ENCODE measurements at places on chromosomes 7 and 10.

- DNase-seq = no peak
Observed at GRCh38 chr7:155209478-155210319, 88.0 kb upstream of the INSIG1 start.

- no peak for DNase-seq
Observed at GRCh38 chr10:77647543-77648293, 10.1 kb upstream of the KCNMA1 start.

- no peak for DNase-seq
Observed at GRCh38 chr10:96244354-96244753, 27.0 kb downstream of the BLNK start.

DNA sequence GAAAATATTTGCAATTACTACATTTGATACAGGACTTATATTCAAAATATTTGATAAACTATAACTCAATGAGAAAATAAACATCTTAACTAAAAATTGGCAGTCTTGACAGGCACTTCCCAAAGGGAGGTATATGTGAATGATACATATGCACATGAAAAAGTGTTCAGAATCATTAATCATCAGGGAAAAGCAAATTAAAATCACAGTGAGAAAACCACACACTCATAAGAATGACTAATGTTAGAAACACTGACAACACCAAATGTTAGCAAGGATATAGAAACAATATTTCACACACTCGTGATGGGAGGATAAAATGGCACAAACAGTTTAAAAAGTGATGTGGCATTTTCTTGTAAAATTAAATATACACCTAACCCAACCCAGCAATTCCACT is 4.1 kb upstream of the VPS26A start:
- no peak for DNase-seq

DNA sequence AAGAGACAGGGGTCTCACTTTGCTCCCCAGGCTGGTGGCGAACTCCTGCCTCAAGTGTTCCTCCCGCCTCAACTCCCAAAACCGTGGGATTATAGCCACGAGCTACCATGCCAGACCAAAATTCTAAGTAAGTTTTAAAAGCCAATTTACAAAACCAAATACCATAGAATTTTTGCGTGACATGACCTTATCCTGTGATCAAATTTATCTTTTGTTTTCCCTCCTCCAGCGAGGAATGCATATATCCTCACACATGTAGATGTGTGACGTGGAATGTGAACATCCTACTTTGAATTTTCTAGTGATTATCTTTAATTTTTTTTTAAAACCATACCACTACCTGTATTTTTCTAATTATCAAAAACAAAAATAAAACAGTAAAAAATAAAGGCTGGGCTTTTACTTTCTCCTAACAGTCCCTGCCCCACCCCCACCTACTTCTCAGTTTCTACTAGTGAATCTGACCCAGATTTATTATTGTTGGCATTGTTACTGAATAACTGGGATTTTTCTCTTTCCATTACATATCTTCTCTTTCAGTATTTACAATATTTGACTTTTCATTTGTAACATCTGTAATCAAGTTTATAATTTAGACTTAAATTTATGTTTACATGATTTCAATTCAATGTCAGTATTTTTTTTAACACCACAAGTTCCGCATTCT is 26.0 kb downstream of the CYTH3 start:
- no peak for DNase-seq

DNA sequence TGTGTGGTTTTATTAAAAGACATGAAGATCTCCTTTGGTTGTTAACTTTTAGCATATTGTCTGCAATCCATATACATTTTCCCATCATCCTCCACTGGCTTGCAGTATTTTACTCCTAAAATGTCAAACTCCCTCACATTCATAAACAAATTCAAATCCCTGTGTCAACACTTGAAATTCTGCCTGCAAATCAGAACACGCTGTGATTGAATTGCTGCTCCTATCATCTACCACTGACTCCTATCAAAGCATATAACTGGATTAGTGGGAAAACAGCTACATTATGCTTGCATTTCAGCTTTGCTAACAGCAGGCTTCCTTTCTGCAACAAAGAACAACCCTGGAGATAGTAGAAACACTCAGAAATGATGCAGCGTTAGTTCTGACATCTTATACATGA is 281.8 kb upstream of the HGF start:
- no peak for DNase-seq

DNA sequence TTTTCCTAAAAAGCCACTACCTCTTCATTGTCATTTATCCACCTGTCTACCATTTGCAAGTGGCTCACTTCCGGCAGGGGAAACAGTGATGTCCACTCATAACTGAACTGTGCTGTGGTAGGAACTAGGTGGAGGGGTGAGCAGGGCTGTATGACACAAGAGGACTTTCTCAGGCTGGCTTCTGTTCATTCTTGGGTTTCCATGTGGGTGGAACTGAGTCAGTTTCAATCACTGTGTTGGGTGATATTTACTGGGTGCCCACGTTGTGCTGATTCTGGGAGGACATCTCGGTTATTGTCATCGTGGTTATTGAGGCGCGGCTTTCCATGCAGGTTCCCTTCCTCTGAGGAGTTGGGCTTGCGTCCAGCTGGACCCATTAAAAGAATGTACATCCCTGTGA is 38.8 kb downstream of the RAMP3 start:
- no peak for DNase-seq

DNA sequence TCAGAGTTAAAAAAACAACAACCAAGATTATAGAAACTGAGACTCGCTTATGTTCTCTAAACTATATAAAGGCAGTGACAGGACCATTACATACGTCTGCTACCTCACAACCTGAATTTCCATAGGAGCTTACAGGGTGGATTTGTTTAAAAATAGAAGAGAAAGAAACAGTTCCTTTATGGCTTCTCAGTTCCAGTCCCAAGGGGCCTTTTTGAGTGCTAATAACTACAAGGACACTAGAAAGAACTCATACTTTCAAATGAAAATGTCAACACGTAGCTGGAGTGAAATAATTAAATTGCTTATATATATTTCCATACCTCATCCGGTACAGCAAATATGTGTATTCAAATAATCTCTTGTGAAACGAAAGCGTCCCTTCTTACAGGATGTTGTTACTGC is 19.7 kb downstream of the TSPAN12 start:
- no peak for DNase-seq

DNA sequence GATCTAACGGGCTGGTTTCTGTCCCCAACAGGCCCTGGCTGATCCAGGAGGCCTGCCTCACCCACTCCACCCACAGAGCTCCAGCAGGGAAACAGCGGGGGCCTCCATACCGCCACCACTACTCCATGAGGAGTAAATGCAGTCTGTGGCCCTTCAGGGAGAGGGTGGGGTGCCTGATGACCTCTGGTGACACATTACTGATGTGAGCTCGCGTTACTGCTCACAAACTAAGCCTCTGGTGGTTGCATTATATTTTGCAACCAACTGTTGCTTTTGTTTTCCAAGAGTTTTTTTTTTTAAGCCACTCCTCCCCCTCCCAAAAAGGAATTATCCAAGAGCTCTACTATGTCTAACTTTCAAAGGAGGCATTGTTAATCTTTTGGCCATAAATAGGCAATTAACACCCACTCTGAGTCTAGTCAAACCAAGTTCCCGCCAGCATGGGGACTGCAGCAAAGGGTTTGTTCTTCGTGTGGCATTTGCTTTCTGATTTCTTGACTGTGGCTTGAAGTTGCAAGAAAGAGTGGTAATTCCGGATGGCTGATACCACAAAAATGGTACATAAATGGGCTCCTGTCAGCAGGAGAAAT is 72.6 kb downstream of the FAM53B start:
- DNase-seq = no peak

GRCh38 chr10:93280699-93281366 is 201.3 kb downstream of the MYOF start:
- no peak for DNase-seq

DNA sequence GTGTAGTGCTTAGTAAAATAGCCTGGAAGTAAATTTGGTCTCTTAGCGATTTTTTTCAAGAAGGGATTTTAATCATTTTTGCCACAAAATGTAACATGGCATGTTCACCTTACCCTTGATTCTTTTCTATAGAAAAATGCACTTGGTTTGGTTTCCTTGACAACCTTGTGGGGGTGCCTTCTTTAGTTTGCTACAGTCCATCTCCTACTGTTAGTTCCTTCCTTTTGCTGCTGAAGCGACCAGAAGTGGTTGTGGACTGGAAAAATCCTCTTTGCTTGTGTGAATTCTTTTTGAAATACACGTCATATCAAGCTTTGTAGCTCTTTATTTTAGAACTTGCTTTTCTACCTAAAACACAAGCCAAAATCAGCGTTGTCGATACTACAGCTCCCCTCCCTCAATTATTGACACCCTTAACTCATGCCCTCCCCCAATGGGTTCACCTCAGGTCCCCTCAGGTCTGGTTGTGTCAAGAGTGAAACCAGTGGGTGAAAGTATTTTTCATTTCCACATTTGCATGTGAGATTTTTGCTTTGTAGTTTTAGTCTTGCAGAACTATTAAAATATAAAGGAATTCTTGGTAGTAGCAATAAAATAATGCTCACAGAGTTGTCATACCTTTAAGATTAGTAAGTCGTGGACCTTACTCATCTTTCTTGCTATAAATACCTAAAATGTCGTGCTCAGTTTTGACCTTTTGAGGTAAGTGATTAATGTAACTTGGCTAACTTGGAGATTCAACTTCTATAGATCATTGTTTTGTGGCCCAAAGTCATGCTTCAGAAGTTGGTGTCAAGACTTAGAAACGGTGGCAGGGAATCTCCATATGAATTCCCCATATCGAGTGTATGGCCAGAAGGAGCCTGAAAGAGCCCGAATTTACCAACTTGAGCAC is 1.5 kb downstream of the ACTR3B start:
- DNase-seq = no peak

All from NCI-H774 (cell line).